ENCODE measurements at places on chromosomes 1 and 21. TPM values are rescaled to one million over a fixed set of nuclear protein-coding genes. Genes with fewer than 3 reads are reported as not detected.

SPRR5 gene
- not detected for total RNA-seq

PDC gene
- not detected for total RNA-seq

LCE2A gene
- not detected for total RNA-seq

CD84 gene
- 12.0 TPM for total RNA-seq

RHEX gene
- total RNA-seq, result not detected

RHOU gene
- 16.5 TPM for total RNA-seq

DNA sequence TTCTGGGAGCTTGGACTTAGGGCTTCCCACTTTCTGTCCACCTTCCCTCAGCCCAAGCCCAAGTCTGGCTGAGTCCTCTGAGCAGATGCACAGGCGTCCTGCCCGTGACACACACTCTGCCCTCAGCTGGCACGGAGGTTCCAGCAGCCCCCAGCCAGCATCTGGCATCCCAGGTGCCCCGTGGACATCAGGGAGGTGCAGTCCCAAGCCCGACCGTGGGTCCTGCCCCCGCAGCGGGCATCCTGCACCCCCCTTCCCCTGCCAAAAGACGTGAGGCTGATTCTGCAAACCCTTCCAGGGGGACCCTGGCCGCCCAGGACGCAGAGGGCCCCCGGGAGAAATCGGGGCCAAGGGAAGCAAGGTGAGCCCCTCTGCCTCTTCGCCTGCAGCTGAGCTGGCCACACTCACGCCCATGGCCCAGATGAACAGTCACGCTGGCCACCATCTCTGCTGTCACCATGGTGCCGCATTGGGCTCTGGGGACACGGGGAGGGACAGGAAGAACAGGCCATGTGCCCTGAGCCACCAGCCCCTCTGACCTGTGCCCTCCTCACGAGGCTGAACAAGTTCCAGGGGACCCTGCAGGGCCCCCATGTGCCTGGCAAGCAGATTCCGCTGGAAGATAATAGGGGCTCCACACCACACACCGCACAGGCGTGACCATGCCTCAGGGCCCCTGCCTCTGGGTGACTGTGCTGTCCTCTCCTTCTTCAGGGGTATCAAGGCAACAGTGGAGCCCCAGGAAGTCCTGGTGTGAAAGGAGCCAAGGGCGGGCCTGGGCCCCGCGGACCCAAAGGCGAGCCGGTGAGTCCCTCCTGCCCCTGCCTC lies 20.6 kb downstream of the COL6A2 start:
- DNase-seq, result no peak

- no peak for DNase-seq
Measured at GRCh38 chr1:81509594-81509993, 291.1 kb upstream of the ADGRL2 start.

DNA sequence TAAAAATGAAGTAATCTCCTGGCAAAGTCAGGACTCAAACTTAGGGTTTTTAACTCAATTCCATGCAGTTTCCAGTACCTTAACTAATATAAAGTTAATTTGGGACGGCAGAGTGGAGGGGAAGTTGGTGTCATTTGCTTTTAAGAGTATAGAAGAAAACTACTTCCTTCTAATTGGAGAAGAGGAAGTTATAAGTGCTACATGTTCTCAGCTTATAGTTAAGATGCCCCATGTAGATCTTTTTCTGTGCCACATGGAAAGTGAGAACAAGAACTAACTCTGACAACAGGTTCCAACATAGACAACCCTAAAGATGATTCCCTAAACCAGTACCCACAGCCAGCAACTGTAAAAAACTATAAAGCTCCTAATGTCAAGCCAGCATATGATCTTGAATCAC lies 11.5 kb downstream of the RRAGC start:
- no peak for DNase-seq

- DNase-seq, result no peak
Measured at GRCh38 chr21:16037421-16037955, 307.7 kb downstream of the USP25 start.

DNA sequence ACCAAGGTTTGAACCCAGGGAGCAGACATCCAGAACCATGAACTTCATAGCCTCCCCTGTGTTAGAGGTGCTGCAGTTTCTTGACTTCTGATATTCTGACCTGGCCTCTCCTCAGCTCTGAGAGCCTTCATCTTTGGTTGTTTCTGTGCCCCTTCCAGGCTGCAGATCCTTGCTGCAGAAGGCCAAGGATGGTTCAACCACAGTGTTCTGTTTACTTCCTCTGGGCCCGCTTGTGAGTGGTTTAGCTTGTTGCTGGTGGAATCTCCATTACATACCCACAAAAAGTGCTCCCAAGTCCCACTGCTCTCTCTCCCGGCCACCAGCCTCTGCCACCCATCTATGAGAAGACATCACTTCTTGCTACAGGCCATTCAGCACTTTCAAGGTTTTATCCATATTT lies 9.0 kb upstream of the SLC2A7 start:
- no peak for DNase-seq

GRCh38 chr1:53408013-53408754 lies 51.0 kb upstream of the DMRTB1 start:
- no peak for DNase-seq

- no peak for DNase-seq
Measured at GRCh38 chr21:44370027-44370735, 16.8 kb downstream of the TRPM2 start.

- DNase-seq, result no peak
Measured at GRCh38 chr1:53458634-53459033, 565 bp upstream of the DMRTB1 start.

DNA sequence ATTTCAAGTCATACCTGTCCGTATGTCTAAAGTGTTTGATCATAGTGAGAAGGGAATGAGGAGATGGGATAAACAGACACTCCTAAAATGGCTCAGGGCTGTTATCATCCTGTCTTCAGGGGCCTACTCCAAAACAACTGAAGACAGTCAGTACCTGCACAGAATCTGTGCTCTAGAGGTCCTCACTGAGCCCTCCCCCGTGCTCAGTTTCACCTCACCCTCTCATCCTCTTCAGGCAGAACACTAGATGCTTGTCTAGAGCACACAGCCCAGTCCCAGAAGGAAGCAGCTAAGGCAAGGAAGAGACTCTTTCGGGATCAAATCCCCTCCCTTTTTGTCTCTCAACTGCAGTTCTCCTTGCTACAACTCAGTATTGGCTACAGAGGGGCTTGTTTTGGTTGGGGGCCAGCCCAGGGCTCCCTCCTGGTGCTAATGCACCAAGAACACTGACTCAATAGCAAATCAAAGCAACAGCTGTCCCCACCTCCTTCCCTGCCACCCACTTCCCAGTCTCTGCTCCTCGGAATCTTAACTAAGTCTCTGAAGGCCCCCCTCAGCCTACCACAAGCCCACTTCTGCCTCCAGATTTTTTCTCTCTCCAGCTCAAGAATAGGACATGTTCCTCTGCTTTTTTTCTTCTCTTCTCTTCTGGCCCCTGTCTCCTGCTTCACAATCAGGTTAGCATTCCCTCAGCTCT lies 10.1 kb downstream of the CADM3 start:
- no peak for DNase-seq

GRCh38 chr1:172978595-172978994 lies 72.1 kb downstream of the TNFSF18 start:
- no peak for DNase-seq

GRCh38 chr1:98090351-98090750 lies 169.5 kb upstream of the DPYD start:
- DNase-seq, result no peak

GRCh38 chr1:173601588-173601987 lies 1.3 kb downstream of the SLC9C2 start:
- no peak for DNase-seq

DNA sequence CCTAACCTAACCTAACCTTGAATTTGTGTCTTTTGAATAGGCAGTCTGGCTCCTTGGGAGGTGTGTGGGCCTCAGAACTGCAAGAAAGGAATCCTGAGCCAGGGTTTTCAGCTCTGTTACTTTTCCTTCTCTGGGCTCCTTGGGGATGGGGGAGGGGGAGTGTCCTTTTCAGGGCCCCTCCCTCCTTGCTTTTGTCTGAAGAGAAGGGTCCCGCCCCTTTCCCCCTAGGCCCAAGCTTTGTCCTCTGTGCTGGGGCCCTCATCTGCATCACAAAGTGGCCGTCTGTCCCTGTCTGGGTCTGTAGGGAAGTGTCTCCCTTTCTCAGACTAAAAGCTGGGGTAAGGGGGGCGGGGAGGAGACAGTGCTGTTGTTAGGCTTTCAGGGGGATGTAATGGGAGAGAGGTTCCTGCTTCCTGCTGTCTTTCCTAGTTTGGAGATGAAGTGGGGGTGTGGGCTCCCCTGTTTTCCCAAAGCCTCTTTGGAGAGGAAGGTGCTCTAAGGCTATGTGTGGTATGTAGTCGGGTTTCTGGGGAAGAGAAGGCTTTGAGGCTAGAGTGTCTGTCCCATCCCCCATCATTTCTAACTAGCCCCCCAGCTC lies 3.1 kb downstream of the AGO1 start:
- DNase-seq, result no peak

GRCh38 chr1:221961532-221962292 lies 219.8 kb upstream of the DUSP10 start:
- no peak for DNase-seq

DNA sequence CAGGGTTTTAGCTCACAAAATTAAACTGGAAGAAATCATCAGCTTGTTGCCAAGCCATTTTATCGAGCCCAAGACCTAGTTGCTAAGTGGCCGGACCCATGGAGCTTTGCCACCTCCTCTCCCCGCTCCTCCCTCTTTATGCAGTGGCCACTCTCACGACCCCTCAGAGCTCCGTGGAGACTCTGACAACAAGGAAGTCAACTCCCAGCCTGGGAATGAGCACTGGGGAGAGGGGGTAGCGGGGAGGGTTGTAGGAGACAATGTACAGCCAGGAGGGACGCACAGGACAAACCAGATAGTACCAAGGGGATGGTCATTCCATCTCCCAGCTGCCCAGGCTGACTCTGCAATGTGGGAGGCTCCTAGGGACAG lies 250.9 kb downstream of the SIPA1L2 start:
- DNase-seq, result no peak

GRCh38 chr1:201042779-201043461 lies 19.4 kb upstream of the KIF21B start:
- peak; percentile 70 for DNase-seq

GRCh38 chr1:172657586-172657985 lies 1.3 kb upstream of the FASLG start:
- no peak for DNase-seq

DNA sequence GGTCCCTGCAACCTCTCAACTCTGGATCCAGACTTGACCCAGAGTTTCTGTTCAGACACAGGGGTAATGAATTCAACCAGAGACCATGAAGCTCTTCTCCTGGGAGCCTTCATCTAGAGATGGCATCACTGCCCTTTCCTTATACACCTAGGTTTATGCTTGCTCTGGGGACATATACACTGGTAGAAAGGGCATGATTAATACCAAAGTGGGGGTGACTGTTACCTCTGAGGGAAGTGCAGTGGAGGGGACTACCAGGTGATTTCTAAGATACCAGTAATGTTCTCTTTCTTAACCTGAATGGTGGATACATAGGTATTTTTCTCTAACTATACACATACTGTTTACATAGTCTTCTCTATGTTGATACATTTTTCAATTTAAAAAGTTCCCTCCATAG lies 48.4 kb downstream of the JAK1 start:
- DNase-seq, result no peak

DNA sequence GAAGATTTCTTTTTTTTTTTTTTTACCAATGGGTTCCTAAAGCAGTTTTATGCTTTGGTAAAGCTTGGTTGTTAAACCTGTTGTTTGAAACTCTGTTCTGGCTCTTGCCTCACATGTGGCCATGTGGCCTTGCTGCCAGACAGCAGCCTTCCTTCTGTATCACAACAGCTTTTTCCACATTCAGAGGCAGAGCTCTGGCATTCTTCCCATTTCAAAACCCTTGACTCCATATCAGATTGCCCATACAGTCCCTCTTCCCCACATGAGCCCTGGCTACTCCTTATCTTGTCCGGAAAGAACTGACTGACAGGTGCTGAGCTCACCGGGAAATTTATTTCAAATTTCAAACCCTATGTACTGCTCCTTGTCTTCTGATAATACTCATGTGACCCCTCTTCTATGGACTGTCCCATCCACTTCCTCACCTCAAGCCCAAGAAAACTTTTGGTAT lies 38.5 kb upstream of the LAX1 start:
- DNase-seq, result no peak

DNA sequence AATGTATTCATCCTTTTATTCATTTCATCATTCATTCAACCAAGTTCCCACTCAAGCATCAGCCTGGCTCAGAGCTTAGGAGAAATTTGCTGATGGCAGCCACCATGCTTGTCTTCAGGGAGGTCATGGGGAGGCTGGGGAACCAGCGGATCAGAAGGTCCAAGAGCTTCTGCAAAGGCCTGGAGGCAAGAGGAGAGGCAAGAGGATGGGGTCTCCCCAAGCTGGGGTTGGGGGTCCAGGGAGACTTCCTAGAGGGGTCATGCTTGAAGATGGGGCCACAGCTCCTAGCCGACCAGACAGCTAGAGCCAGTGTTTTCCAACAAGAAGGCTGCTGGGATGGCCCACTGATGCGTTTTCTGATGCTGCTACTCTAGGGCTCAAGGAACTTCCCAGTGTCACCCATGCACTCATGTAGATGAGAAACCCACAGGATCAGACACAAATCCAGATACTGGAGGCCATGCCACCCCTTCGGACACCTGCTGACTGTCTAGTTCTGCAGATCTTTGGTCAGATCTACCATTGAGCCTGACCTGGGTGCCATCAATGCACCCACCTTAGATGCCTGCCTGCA lies 315.2 kb downstream of the AJAP1 start:
- DNase-seq, result no peak
